ENCODE measurements at places on chromosomes 2 and 18.

DNA sequence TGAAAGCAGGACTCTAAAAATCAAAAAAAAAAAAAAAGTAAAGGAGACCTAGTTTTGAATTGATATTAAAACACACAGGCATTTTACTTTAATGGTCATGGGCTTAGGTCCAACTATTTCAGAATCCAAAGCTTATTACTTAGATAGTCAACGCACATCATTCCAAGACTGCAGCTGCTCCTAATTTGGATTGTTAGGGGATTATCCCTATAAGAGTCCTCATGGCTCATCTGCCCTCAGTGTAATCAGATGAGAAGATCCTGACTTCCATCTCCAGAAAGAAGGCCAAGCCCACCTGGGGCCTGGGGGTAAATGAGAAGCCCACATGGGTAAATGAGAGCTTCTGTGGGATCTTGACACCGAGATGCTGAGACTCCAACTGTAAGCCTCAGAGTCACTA lies 424.2 kb downstream of the NRXN1 start:
- DNase-seq: no peak

DNA sequence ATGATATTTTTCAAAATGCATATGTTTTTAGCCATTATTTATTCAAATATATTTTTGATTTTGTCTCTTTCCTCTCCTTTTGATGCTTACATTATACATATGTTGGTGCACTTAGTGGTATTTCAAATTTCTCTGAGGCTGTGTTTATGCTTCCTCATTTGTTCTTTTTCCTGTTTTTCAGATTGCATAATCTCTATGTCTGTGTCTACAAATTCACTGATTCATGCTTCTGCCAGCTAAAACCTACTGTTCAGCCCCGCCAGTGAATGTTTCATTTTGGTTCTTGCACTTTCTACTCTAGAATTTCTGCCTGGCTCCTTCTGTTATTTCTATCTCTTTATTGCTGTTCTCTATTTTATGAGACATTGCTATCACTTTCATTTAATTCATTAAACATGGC lies 951.7 kb upstream of the CNTNAP5 start:
- DNase-seq: no peak

DNA sequence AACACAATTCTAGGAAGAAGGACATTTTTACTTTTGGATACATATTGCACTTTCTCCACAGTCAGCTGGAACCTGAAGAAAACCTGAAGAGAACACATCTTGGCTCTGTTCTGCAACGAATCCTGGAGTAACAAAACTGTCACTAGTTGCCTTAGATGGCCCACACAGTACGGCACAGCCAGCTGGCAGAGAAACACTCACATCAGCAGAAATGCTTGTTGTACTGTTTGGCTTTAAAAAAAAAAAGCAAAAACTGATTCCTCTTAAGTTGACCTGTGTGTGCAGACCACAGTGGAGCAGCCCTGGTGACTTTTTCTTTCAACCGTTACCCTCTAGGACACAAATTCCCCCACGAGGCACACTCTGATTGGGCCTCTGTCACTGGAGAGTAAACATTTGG lies 152.3 kb upstream of the TWIST2 start:
- no peak for DNase-seq

GRCh38 chr2:45459860-45460259 lies 151.2 kb downstream of the SRBD1 start:
- no peak for DNase-seq

DNA sequence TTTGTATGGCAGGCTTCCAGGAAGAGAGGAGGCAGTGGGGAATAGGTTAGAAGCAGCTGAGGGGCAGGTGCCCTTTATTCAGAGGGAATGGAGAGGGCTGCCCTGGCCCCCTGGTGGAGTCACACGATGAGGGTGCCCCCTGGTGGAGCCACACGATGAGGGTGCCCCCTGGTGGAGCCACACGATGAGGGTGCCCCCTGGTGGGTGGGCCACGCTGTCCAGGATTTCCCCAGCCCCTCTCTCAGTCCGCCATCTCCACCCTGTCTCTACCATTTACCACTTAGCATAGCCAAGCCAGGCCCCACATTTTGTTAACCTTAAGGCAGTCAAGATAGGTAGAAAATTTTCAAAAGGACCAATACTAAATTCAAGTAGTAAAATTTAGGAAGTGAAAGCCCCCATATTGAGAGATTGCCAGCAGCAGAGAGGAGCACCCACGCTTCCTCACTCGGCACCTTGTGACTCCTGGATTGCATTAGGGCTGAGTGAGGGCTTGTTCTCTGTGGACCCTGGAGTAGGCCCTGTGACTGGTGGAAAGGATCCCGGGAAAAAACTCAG lies 10.4 kb upstream of the FAM228A start:
- DNase-seq: no peak

GRCh38 chr2:194559964-194560363 lies 1097.1 kb upstream of the SLC39A10 start:
- no peak for DNase-seq

- DNase-seq: no peak
Measured at GRCh38 chr2:1607236-1607920, 136.9 kb downstream of the PXDN start.

DNA sequence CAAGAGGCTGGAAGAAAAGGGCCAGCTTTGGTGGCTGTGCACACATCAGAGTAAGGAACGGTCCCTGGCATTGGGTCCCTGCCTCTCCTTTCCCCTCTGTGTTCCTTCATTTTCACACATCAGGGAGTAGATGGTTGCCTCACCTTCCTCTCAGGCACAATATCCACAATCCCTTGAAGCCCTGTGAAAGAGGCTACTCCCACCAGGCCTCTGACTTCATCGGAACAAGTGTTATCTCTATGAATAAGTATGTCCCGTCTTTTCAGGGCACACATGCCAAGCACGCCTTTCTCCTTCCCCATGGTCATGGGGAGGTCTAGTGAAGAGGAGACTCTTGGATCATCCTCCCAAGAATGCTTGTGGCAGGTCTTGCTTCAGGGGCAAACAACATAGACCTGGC lies 61.2 kb upstream of the LMAN1 start:
- DNase-seq: no peak

- no peak for DNase-seq
Measured at GRCh38 chr2:120912101-120912985, 176.7 kb downstream of the GLI2 start.

GRCh38 chr2:102449370-102449974 lies 23.6 kb upstream of the SLC9A4 start:
- DNase-seq: peak; percentile 19

DNA sequence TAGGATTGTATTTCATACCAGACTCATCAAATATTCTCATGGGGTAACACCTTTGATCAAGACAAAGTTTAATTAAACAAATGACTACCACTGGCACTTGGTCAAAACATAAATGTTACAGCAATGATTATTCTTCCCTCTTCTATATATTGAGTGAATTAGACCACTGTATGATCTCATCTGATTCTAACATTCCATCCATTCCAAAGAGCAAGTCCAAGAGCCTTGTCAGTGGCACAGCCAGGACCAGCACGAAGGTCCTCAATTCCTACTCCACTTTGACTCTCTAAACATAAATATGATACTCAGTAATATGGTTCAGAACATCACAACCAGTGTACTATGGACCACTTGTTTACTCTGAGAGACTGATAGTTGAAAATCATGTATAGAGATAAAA lies 86.4 kb downstream of the AP1S3 start:
- DNase-seq: no peak

- DNase-seq: no peak
Measured at GRCh38 chr2:7052404-7052803, 135.2 kb downstream of the RNF144A start.

DNA sequence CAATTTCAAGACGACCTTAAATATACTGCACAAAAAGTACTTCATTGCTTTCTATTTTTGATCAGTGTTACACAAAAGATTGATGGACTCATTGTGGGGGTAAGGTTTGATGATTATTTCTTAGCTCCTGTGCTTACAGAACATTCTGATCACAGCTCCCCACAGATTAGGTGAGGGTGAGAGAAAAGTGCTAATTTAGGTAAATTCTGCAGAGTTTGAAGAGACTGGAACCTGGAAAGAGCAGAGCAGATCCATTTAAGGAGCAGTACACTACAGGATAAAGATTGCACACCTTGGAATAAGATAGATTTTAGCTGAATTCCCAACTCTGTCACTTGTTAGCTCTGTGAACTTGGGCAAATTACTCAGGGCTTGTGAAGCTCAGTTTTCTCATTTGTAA lies 291.9 kb upstream of the CDH7 start:
- no peak for DNase-seq

GRCh38 chr18:13393338-13393737 lies 174.8 kb downstream of the LDLRAD4 start:
- DNase-seq: no peak

DNA sequence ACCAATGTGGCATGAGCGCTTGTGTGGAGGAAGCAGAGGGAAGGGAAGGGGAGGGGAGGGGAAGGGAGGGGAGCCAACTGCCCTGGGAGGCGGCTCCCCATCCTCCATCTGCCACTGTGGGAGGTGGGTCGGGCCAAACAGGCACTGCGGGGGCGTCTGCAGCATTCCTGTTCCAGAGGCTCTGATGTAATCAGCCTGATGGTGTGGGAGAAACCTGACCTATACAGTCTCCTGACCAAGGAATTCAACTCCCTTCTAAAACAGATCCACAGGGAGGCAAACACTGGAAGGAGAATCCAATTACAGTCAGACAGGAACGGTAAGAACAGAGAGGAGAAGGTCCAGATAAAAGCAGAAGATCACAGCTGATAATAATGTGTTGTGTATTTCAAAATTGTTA lies 88.8 kb downstream of the CD8B2 start:
- DNase-seq: no peak

GRCh38 chr18:43159086-43159770 lies 43.7 kb upstream of the RIT2 start:
- DNase-seq: no peak

DNA sequence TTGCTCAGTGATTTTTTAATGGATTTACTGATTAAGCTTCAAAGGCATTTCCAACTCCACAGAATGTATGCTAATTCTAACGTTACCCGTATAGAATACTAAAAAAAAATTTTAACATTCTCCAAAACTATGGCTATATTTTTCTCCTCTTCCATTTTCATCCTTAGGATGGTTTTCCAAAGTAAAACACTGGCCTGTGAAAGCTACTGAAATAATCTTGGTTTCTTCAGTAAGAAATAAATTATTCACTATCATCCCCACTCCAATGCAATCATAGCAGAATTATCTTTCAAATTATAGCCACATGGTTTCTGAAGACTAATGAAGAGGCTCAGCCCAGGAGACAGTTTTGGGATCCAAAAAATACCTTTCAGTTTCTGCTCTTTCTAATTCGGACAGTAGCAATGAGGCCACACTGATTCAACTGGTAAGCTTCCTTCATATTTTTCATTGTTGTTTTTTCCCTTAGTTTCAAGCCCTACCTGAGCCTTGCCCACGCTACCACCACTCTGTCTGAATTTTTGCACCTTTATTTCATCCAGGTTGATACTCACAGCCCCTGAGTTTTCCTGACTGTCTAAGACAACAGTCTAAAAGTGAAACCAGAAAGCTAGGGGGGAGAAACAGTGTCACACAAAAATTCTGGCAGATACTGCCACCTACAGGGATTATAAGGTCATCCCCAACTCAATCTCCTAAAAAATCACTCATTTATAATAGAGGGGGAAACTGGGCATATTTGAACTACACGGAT lies 887.9 kb downstream of the NRXN1 start:
- DNase-seq: no peak

DNA sequence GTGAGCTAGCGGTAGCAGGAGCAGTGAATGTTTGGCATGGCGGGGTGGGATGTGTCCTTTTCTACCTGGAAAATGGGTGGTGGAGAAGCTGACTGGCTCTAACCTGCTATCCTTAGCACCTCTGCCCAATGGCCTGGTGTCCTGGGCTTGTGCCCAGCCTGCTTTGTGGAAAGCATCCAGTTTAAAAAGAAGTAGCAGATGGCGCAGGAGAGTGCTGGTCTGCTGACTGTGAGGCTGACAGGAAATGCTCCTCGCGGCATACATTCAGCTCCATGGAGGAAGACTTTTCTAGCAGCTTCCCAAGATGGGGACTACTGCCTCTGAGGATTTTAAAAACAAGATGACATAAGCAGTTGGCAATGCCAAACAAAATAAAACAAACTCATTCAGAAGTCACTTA lies 56.2 kb upstream of the LYPD6B start:
- DNase-seq: no peak

- DNase-seq: no peak
Measured at GRCh38 chr2:13056259-13056843, 339.6 kb downstream of the TRIB2 start.
